Thoracic aorta (tissue), 2 donors: ENCODE measurements at places on chromosomes 4 and X.

- no peak for DNase-seq
Measured at GRCh38 chr4:31918891-31919290, 1198.7 kb downstream of the PCDH7 start.

DNA sequence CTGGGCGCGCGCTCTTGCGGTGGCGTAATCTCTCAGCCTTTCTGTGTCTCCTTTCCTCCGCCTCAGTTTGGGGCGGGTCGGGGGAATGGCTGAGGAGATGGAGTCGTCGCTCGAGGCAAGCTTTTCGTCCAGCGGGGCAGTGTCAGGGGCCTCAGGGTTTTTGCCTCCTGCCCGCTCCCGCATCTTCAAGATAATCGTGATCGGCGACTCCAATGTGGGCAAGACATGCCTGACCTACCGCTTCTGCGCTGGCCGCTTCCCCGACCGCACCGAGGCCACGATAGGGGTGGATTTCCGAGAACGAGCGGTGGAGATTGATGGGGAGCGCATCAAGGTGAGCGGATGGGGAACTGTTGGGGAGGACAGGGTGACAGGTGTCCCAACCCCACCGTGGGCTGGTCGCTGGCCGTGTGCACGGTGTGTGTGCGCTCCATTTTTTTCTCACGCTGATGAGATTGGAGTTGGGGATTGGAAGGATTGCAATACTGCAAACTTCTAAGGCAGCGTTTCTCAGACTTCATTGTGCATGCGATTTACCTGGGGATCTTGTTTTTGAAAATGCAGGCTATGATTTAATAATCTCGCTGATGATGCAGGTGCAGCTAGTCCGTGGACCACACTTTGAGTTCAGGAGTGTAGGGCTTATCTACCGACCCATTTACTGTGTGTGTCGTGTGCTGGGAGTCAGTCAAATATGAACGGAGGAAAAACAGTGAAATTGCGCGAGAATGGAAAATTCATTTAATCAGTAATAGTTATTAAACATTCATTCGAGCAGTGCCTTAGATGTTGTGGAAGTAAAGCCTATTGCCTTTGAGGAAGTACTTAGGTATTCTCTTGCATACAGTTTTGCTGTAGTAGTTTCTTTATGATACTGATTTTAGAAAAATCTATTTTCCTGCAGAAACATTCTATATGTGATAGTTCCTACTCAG is at the start of gene RAB33B:
Gene RAB33B, plus strand, starts transcription at position 11 of the 935 bp plus-strand sequence. Its CDS starts 75 bp downstream, at position 86.
- peak; percentile 60 for DNase-seq

DNA sequence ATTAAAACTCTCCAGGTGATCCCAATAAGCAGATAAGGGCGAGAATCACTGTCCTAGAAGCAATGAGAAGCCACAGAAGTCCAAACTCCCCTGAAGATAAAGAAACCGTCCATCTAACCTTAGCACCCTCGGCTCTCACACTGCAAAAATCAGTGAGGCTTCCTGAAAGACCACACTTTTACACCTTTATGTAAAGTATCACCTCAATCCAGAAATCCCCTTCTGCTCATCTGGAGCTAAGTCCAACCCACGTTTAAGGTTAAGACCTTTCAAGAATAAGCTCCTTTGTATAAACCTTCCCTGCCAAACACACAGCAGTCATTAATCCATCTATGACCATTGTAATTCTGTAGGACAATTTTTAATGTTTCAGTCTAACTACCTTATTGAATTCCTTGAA is 41.7 kb downstream of the LIN54 start:
- no peak for DNase-seq

GRCh38 chr4:151193414-151193813 is 83.5 kb upstream of the PRSS48 start:
- no peak for DNase-seq

- DNase-seq = no peak
Measured at GRCh38 chrX:153627675-153628111, 19.3 kb upstream of the DUSP9 start.
